Common myeloid progenitor, CD34-positive (primary cell): ENCODE measurements at places on chromosomes 1 and 21.

DNA sequence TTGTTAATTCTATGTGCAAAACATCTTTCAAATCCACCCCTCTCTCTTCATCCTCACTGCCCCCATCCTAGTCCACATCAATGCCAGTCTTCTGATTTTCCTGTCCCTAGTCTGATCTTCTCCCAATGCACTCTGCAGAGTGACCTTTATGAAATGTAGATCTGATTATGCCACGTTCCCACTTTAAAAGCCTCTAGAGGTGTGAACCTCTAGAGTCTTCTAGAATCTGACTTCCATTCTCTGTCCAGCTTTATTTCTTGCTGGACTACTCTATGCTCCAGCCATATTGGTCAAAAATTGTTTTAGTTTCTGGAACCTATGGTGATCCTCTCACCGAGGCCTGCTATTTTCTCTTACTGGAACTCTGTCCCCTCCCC, 32.5 kb downstream of the ZNF648 start:
- no peak for DNase-seq

DNA sequence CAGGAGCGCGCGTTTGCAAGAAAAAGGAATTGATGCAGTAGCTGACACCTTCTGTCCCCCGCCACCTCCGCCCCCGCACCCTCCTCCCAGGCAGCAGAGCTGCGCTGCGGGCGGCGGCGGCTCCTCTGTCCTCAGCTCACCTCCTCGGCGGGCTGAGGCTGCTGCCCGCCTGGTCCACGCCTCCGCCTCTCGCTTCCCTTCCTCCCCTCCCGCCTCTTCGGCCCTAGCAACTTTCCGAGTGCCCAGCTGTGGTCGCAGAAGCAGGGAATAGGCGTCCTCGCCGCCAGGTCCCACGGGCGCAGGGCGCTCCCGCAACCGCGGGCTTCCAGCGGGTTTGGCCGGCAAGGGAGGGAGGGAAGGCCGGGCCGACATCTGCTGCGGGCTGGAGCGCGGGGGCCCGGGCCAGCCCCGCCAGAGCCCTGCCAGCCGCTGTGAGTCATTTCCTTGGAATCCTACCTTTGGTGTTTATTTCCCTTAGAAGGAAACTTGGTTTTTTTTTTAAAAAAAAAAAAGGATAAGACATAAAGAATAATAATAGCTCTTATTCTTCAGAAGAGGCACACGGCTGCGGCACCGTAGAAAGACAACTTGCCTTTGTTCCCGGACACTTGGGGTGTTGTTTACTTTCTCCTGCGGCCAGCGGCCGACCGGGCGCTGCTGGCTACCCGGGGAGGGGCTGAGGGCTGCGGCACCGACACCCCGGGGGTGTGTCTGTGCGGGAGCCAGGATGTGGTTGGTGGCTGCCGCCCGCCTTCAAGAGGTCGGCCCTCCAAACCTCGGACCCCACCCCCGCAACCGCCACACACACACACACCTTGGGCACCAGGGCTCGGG, 1.1 kb downstream of the SERTAD4 start:
- DNase-seq = peak; percentile 40

DNA sequence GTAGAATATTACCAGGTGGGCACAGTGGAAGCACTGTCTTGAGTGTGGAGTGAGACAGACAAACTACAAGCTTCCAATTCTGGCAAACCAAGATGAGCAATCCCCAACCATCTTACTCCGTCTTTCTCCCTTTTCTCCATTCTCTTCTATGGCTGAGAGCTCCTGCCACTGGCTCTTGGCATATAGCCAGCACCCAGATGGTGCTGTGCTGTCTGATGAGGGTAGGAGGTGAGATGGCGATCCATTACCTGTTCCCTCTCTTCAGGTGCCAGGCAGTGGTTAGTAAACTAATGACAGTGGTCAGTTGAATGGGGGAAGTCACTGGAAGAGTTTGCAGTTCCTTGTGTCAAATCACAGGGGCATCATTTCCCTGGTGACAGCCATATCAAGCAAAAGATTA, 108.4 kb downstream of the FNBP1L start:
- DNase-seq = no peak

- no peak for DNase-seq
Measured at GRCh38 chr1:35894656-35895055, 11.6 kb downstream of the AGO1 start.

- DNase-seq = peak; percentile 20
Measured at GRCh38 chr1:109115685-109116084, 1.8 kb downstream of the ELAPOR1 start.

GRCh38 chr1:11466416-11466815, 12.5 kb upstream of the DISP3 start:
- DNase-seq = no peak

DNA sequence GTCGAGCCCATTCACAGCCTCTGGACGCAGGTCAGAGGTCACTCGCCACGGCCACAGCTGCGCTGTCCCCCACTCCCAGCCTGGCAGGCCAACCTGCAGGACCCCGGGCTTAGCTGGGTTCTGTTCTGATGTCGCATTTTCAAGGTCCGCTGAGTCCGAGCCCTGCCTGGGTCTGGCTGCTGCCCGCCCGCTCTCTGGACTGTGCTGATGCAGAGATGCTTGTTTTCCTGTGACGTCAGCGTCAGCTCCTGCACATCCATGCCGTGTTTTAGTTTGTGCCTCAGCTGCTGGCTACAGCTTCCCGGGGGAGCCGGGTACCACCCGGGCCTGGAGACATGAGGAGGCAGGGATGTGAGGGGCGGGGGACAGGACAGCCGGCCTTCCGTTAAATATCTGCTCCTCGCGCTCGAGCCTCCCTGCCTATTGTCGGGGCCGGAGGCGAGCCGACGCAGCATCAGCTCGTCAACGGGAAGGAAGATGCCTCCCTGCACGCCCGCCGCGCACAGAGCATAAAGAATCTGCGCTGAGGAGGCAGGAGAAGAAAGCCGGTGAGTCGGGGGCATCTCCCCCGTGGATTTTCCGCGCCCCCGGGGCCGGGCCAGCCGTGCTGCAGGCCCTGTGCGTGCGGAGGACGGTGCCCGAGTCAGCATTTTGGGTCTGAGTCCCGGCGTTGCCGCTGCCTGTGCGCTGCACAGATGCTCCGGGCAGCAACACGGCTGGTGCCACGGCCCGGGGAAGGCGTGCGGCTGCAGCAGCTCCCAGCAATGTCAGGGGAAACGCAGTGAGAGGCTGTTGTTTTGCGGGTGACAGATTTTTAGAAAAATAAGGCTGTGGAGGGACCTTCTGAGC, 23.4 kb downstream of the PRKCZ start:
- DNase-seq = no peak

DNA sequence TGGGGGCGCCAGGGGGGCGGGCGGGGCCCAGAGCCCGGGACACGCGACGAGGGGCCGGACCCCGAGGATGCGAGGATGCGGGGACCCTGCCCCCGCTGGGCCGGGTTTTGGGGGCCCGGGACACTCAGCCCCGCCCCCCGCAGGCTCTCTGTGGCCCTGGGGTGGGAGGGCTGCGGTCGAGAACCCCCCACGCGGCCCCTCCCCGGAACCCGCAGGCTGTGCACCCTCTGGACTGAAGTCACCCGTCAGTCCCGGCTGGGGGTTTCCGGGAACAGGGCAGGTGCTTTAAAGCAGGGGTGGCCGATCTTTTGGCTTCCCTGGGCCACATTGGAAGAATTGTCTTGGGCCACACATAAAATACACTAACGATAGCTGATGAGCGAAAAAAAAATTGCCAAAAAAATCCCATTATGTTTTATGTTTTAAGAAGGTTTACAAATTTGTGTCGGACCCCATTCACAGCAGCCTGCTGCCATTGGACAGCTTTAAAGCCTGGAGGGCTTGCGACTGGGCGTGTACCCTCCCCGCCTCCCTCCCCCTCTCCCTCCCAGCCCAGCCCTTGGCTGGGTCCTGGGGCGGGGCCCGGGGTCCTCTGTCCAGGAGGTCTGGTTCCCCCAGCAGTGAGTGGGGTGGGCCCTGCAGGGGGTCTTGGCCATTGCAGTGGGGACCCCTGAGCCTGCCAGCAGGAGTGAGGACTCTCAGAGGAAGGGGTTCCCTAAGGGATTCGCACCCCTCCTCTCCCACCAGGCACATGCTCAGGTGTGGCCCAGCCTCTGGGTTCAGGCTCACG, 21.6 kb upstream of the C1orf159 start:
- DNase-seq = peak; percentile 88

GRCh38 chr1:103525114-103525606, 339 bp upstream of the RNPC3 start:
- peak; percentile 59 for DNase-seq

DNA sequence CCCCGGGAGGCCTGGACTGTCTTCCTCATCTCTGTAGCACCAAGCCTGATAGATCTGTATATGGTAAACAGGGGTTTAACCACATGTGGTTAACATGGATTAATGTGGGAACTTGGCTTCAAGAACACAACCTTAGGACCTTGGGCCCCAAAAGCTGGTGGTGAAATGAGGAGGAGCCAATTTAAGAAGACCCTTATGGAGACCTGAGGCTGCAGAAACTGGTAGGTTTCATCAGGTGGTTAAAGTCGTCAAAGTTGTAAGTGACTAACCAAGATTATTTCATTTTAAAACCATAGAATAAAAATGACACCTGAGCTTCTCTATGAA, 14.0 kb downstream of the THEMIS2 start:
- DNase-seq = no peak

DNA sequence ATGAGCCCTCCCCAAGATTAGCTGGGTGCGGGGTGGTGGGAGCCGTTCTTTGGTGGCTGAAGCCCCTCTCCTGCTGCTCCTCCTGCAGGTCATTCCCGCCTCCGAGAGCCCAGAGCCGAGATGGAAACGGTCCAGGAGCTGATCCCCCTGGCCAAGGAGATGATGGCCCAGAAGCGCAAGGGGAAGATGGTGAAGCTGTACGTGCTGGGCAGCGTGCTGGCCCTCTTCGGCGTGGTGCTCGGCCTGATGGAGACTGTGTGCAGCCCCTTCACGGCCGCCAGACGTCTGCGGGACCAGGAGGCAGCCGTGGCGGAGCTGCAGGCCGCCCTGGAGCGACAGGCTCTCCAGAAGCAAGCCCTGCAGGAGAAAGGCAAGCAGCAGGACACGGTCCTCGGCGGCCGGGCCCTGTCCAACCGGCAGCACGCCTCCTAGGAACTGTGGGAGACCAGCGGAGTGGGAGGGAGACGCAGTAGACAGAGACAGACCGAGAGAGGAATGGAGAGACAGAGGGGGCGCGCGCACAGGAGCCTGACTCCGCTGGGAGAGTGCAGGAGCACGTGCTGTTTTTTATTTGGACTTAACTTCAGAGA, 448 bp downstream of the G0S2 start:
- peak; percentile 35 for DNase-seq

DNA sequence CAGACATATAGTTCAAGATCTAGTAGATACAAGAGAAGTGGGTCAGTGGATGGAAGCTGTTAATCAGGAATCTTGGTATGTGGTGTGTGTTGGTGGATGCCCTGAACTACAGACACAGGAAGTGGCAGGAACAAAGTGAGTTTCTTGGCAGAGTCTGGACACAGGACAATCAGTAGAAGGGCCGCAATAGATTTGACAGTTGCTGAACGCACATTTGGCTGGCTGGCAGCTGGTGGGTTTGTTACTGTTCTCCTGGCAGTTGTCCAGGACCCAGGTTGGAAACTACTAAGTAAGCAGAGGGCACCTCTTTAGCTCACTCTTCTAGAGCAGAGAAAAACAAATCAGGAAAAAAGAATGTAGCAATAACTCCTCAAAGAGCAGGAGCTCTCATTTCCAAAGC, 13.2 kb downstream of the KRTAP26-1 start:
- DNase-seq = no peak

- no peak for DNase-seq
Measured at GRCh38 chr1:65395887-65396612, 24.4 kb upstream of the LEPR start.

DNA sequence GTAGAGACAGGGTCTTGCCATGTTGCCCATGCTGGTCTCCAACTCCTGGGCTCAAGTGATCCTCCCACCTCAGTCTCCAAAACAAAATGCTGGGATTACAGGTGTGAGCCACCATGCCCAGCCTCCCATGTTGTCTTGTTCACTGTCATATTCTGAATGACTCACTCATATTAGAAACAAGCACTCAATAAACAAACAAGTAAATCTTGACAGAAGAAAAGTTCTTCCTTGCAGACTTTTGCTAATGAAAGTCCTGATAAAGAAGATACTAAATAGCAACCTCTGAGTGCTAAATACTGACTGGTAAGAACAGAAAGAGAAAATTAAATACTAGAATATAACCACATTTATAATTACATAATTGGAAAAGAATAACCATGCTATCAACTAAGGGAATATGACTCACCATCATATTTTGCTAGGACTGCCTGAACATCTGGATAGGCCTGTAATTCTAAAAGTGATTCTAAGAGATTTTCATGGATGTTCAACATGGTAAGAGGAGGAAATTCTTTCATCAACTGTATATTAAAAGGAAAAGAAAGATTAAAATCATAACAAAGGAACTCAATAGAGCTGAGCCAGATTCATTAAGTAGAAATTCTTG, 37.3 kb downstream of the ST7L start:
- DNase-seq = no peak

DNA sequence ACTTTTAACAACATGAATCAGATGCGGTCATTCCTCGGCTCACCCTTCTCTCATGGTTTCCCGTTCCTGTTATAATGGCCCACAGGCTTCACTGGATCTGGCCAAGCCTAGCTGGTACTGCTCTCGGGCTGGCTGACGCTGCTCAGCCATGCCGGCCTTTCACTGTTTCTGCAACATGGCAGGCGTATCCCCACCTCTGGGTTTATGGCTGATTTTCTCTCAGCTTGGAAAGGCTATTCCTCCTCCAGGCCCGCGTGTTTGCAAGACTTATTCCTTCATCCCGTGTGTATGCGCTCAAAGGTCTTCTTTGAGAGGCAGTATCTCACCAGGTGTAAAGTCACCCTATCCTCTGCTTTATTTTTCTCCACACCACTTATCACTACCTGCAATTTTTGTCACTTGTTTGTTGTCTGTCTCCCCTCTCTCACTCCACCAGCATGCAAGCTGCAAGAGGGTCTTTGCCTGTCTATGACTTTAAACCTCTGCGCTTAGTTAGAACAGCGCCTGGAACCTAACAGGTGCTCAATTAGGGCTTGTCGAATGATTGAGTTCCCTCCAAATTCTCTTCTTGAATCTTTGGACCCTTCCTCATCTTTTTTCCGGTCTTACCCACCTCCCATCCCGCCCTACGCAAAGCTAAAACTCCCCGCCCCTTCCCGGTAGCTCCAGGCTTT, 491 bp upstream of the RAP1A start:
- peak; percentile 35 for DNase-seq

DNA sequence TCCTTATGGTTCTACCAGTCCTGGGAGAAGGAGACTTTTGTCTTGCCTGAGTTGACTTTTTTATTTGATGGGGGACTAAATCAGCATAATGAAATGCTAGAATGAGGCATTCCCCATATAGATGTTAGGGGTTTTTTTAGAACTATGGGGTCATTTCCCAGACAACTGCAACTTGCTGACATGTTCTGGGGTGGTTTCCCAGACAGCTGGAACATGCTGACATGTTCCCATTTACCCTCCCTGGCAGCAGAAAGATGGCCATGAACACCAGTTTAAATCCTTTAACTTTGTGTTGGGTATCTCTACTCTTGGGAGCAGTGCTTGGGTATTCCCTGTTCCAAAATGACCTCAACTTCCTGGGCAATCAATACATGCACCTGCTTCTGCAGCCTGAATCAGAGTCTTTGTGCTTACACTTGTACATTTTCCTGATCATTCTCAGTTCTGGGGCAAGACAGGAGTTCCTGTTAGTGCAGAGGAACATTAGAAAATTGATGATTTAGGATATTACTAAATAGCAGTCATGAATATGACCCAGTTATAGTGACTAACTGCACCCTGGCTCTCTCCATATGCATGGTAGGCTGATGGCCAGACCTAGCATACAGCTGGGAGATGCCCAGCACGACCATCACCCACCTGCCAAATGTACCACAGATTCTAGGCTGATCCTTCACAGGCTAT, 75.4 kb upstream of the CD5L start:
- no peak for DNase-seq
